ENCODE measurements at places on chromosomes 3 and 15.
A peak's percentile ranks its signal among the peaks of the same experiment; 100 is the strongest.

- DNase-seq: no peak
Observed at GRCh38 chr15:39602143-39602542, 21.3 kb downstream of the THBS1 start.

- no peak for DNase-seq
Observed at GRCh38 chr15:46366360-46367007, 731.7 kb downstream of the SQOR start.

GRCh38 chr3:190302212-190302867 is 19.9 kb downstream of the CLDN1 start:
- no peak for DNase-seq

GRCh38 chr3:187327845-187328244 is 36.3 kb upstream of the MASP1 start:
- no peak for DNase-seq

DNA sequence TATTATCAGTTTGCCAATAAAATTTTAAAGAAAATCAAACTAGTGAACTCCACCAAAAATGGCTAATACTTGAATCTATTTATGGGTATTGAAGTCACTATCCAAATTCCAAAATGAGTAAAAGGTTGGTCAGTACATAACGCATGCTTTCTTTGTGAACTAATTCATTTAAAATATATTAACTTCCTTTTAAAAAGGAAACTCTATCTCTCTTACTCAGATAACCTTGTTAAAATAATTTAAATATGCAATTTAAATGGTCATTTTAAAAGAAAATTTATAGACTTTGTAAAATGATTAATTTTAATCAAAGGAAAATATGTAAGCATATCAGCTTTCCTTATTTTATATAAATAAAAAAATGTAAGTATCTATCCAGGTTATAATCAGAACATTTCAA is 419.4 kb upstream of the ZNF385D start:
- no peak for DNase-seq

- DNase-seq: no peak
Observed at GRCh38 chr15:61503383-61503969, 274.4 kb upstream of the RORA start.

DNA sequence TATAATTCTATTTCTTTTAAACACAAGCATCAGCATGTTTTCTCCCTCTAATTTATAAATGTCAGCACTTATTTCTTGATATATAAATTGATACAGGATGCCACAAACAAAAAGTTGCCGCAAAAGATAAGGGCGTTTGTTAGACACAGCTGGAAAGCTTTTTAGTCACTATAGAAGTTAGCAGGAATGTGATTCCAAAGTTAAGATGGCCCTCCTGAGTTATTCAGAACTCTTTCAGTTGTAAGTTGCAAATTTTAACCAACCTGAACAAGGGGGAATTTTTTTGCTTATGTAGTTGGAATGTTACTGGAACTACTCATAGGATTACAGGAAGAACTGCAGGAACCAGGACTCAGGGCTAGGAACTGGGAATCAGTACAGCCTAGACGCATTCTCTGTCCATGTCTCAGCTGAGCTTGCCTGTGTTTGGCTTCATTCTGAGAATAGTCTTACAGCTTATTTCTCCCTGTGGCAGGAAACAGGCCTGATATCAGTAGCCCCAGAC is 166.3 kb downstream of the VGLL4 start:
- DNase-seq: no peak

DNA sequence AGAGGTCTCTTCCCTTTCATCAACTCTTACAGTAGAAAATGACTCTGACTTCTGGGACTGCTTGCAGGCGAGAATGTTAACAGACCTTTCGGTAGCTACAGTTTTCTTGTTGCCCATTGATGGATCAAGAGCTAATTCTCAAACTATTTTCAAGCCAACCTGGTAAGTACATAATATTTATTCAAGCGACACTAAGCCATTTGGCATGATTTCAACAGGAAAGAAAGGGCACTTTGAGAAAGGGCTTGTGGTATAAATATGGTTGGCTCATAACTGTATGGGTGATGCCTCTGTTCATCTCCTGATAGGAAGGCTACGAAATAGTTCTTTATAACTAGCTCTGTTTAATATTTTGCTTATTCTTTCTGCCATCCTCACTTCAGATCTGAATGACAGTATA is 196.2 kb upstream of the CNTN4 start:
- DNase-seq: no peak

DNA sequence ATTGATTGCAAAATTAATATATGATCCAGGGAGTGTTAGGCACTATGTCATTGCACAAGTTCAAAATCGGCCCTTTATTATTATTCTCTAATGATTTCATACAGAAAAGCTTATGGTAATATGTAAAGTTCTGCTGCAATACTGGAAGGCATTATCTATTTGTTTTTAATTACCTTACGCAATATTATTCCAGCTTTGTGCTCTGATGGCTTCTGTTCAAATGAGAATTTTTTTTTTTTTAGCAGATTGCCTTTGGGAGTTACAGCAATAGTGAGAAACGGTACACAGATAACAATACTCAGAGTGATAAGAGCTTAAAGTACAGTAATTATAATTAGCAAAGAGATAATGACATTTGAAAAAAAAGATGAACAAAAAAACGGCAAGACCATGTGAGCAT is 602.2 kb upstream of the ALCAM start:
- no peak for DNase-seq

DNA sequence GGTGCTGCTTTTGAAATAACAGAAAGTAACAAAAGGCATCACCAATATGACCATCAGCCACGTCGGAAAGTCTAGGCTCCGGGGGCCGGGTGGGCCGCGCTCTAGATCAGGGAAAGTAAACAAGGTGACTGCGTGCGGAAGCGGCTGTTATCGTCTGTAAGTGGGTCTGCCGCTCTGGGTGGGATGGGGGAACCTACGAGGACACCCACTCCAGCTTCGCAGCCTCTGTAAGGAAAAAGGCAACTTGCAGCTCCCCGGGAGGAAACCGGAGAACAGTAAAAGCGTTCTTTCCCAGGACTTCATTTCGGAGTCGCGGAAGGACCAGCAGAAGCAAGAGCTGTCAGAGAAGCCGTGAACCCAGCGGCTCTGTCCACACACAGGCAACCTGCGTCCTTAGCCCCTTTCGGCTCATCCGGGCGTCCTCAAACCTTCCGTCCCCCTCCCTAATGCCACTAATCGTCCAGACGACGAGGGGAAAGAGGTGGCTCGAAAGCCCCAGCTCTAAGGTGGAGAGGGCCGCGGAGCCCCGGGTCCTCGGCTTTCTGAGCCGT is 461 bp downstream of the XRN1 start:
- peak; percentile 43 for DNase-seq

DNA sequence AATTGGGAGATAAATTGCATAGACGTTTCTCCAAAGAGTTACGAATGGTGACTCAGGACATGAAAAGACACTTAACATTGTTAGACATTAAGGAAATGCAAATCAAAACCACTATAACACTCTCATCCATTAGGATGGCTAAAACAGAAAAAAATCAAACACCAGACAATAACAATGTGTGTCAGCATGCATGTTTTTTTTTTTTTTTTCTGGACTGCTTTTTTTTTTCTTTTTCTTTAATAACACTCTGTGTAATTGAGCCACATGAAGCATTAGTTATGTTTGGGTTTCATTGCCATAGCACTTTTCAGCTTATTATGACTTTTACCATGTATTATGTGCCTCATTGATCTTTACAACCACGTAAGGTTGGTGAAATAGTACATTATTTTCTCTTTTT is 95.0 kb downstream of the NFKBIZ start:
- DNase-seq: no peak

GRCh38 chr3:127367593-127367992 is 79.7 kb upstream of the PRR20G start:
- DNase-seq: no peak

GRCh38 chr15:55696221-55696620 is 46.7 kb downstream of the PRTG start:
- no peak for DNase-seq

GRCh38 chr3:73427048-73427706 is 197.6 kb downstream of the PDZRN3 start:
- peak; percentile 74 for DNase-seq

DNA sequence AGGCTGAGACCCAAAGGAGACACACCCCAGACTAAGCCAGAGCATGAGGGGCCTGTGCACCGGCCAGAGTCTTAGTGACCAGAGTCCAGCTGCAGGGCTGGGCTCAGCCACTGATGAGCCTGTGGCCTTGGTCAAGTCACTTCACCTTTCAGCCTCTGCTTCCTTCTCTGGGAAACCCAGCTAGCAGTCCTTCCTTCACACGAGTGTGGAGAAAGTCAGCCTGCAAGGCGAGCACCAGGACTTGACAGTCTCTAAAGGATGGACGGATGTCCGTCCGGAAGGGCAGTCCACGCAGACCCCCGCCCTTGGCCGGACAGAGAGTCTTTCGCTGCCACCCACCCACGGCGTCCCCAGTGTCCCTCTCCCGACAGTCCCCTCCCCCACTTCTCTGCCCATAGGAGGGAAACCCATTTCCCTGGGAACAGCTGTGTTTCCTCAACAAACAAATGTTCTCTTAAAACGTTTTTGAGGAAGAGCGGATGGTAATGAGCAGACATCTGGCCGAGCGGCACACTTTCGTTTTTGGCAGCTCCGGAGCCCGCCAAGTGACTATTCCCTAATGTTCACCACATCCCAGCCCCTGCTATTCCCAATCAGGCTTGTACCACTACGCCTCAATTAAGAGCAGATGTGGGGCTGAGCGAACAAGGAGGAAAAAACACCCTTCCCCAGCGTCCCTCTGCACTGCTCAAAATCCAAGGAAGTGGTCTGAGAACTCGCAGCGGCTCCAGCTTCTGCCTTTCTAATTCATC is 129.1 kb upstream of the SMAD3 start:
- no peak for DNase-seq

- DNase-seq: peak; percentile 43
Observed at GRCh38 chr3:38084334-38085310, 45.6 kb downstream of the DLEC1 start.

DNA sequence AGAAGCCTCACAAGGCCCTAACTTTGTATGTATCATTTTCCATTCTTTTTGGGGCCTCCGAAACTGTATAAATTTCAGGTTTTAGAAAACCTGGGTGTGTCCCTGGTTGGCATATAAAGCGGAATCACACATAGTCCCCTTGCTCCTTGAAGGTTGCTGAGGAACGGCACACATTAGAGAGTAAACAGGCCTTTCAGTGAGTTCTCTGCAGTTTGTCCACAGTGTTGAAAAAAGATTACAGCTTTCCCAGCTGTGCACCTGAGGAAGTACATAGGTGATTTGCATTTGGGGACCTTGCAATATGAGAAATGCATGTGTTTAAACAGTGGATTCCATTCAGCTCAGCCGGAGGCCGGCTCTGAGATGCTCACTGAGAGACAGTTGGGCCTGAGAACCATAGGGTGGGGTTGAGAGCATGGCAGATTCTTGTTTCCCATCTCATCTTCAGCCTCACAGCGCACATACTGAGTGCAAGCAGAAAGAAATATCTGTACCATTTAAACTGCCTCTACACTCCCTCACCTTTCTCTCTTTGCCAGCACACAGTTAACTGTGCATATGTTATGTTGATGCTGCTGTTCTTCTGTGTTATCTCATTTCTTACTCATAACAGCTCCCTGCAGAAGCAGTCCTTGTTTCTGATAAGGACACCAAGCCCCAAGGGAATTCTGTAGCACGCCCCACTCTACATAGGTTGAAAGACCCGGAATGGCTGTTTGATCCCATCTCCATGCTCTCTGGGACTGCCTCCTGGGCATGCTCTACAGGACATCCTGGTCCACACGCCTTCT is 60.4 kb downstream of the BOC start:
- DNase-seq: no peak

DNA sequence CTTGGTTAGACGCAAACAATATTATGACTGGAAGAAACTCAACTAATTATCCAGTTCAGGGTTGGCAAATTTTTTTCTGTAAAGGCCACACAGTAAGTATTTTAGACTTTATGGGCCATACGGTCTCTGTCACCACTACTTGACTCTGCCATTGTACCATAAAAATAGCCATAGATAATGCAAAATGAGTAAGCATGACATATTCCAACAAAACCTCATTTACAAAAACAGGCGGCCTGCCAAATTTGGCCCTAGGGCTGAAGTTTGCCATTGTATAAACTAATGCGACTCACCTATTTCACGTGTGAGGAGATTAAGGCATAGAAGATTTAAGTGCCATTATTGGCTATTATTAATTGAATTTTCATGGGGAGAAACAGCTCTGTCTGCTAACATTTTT is 116.8 kb upstream of the CNTN6 start:
- no peak for DNase-seq

GRCh38 chr15:91307601-91308000 is 207.5 kb downstream of the SV2B start:
- DNase-seq: no peak

DNA sequence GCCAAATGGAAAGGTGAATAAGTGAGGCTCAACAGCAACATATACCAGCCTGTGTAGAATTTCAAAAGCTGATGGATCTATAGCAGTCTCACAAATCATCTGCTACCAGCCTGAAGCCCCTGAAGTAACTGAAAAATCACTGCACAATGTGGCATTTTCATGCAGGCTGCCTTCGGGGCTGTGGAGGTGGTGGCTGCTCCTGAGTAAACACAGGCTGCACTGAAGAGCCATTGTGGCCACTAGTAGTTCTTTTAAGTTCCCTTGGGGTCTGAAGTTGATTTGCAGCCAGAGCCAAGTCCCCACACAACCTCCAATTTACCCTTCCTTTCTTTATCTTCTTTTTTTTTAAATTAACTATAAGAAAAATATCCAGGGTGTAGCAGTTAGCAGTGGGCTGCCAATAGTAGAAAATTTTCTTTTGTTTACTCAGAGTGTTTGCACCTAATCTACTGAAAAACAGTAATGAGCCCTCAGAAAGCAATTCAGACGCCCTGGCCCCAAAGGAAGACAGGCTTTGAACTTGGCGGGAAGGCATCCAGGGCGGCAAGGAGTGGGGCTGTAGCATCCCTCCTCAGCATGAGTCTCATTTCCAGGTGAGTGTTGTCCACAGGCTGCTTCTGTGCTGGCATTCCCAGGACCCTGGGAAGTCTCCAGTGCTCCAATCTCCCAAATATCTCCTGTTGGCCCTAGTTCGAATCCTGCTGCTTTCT is 13.3 kb upstream of the SUSD5 start:
- DNase-seq: no peak

DNA sequence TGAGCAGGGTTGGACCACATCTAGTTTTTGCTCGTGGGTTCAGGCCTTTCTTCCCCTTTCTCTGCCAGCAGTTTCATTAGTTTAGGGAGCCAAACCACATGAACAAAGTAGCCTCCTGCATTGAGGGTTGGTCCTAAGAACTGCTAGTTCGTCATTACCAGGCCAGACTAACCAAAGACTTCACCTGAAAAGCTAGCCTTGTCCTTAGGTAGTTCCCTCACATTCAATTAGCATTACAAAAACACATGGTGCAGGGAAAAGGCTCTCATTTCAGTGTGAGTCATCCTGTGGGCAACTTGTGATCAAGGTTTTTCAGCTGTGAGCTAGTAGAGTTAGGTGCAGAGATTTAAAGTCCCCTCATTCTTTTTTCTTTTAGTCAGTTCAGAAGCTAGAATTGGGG is 279.3 kb upstream of the CTNNB1 start:
- DNase-seq: no peak

- DNase-seq: peak; percentile 65
Observed at GRCh38 chr15:59622289-59622688, 10.7 kb downstream of the GCNT3 start.

- no peak for DNase-seq
Observed at GRCh38 chr15:71810256-71811035, at the start of gene NR2E3. TSS of gene NR2E3 (plus strand) at chr15:71810554. CDS start at chr15:71810744, 190 bp downstream.

- no peak for DNase-seq
Observed at GRCh38 chr3:156404217-156404616, 150.7 kb downstream of the SSR3 start.
